ENCODE measurements at places on chromosomes 13 and 19.

- DNase-seq = peak; percentile 78
These were observed 28.8 kb upstream of the TUBGCP3 start for GRCh38 chr13:112616586-112617362.

DNA sequence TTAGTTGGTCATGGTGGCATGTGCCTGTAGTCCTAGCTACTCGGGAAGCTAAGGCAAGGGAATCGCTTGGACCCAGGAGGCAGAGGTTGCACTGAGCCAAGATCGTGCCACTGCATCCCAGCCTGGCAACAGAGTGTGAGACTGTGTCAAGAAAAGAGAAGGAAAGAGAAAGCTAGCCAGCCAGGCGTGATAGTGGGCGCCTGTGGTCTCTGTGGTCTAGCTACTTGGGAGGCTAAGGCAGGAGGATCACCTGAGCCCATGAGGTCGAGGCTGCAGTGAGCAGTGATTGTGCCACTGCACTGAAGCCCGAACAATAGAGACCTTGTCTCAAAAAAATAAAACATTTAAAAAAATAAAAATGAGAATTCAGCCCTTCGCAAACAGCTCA is 33.3 kb downstream of the TIMM13 start:
- DNase-seq = no peak

GRCh38 chr13:28421676-28422410 is 73.1 kb downstream of the FLT1 start:
- no peak for DNase-seq

GRCh38 chr19:34639491-34640085 is 37.4 kb downstream of the SCGB2B2 start:
- DNase-seq = peak; percentile 87

- no peak for DNase-seq
These were observed 93.5 kb downstream of the INSR start for GRCh38 chr19:7200736-7201135.

DNA sequence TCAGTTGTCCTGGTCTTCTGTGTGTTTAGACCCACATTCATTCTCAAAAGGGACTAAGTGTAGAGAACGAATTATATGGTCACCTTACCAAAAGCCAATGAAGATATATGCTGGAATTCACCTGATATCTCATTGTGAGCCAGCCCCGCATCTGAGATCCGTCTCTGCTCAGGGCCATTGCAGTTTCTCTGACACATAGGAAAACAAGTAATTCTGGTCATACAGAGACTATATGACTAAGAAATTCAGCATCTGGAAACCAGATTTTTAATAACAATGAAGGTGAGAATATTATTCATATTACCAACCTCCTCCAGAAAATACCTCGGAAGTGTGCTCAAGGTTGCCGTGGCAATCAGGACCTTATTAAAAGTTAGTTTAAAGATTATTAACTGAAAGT is 278.6 kb upstream of the EDNRB start:
- DNase-seq = no peak

- DNase-seq = no peak
These were observed 57.5 kb downstream of the ZAR1L start for GRCh38 chr13:32257649-32258048.

DNA sequence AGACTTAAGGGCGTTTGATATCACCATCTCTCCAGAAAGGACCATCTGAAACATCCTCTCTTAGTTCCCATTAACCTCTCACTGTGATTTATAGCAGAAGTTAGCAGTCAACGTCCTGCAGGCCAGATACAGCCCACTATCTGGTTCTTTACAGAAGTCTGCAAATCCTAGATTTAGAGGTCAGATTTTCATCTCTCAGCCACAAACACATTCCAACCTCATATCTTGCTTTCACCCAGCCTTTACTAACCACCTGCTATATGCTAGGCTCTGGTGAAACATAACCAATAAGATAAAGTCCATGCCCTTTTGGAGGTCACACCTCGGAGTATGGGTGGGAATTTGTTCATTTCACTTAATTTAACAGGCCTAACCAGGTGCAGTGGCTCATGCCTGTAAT is 76.8 kb upstream of the CACNA1A start:
- DNase-seq = no peak

DNA sequence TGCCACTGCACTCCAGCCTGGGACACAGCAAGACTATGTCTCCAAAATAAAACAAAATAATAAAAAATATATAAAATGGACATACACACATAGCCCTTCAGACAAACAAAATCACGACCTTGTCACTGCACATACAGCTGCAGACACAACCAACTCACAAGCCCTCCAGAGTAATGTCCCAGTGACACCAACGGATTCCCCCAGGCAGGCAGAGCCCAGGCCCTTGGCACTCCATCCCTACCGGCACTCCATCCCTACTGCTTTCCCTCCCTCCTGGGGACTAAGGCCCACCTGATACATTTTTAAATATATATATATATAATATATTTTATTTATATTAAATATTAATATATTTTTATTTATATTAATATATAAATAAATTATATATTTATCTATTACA is 18.5 kb downstream of the ZNF101 start:
- no peak for DNase-seq

Data from dermis blood vessel endothelial cell (primary cell).